Sigmoid colon (tissue), 7 donors: ENCODE measurements at places on chromosomes 12 and 14. TPM values are rescaled to one million over a fixed set of nuclear protein-coding genes. Genes with fewer than 3 reads are reported as not detected.

GRCh38 chr14:95059126-95059525 lies 98.2 kb downstream of the DICER1 start:
- H3K4me3 ChIP-seq, result no peak overlapping the region
- H3K27me3 ChIP-seq, result no peaks in the 10 kb centered on the region
- H3K36me3 ChIP-seq, result no peaks in the 10 kb centered on the region
- peak; percentile 10 for DNase-seq
- H3K4me1 ChIP-seq, result peaks cover 5% of the 10 kb centered on the region

GRCh38 chr12:109523071-109523470 lies 45.6 kb downstream of the UBE3B start:
- H3K36me3 ChIP-seq, result peaks cover 28% of the 10 kb centered on the region
- no peak for DNase-seq
- no peaks in the 10 kb centered on the region for H3K27me3 ChIP-seq
- no peaks in the 10 kb centered on the region for H3K4me1 ChIP-seq
- H3K27ac ChIP-seq, result no peak overlapping the region

DNA sequence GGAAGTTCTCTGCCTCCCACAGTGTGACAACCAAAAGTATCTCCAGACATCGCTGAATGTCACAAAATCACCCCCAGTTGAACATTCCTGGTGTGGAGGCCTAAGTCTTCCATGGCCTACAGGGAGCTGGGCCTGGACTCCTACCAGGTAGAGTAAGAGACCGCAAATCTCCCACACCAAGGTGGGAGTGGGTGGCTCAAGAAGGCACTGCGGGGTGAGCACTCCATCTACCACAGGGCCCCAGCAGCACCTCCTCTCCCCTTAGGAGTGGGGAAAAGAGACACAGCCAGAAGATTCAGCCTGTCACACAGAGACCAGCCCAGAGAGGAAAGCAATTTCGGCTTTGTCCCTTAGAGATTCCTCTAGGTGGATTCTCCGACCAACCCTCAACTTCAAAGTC lies 25.5 kb downstream of the LRTM2 start:
- H3K4me3 ChIP-seq, result no peak overlapping the region
- no peak overlapping the region for H3K27ac ChIP-seq
- H3K4me1 ChIP-seq, result no peaks in the 10 kb centered on the region
- peak; percentile 26 for DNase-seq
- H3K36me3 ChIP-seq, result no peaks in the 10 kb centered on the region
- no peaks in the 10 kb centered on the region for H3K27me3 ChIP-seq

DNA sequence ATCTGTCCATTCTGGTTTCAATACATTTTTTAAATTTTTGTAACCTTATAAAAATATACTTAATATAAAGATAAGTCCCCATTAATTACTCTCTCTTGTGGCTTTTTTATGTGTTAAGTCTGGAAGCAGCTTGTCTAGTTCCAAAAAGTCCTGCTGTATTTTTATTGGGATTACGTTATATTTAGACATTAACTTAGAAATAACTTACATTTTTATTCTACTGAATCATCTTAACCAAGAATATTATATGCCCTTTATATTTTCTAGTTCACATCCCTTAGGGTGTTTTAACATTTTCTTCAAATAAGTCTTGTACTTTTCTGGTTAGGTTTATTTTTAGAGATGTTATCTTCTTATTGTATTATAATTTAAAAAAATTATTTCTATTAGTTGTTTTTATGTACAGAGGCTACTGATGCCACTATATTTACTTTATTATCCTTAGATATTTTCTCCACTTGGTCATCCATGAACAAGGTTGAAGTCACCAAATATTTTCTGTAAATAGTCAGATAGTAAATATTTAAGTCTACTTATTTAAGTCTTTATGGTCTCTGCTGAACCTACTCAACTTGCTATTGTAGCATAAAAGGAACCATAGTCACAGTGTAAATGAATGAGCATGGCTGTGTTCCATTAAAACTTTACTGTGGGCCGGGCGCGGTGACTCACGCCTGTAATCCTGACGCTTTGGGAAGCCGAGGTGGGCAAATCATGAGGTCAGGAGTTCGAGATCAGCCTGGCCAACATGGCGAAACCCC lies 132.4 kb upstream of the NEDD1 start:
- H3K4me3 ChIP-seq, result no peak overlapping the region
- no peak for DNase-seq
- H3K27ac ChIP-seq, result no peak overlapping the region
- H3K36me3 ChIP-seq, result no peaks in the 10 kb centered on the region

- no peak for DNase-seq
- H3K27me3 ChIP-seq, result no peaks in the 10 kb centered on the region
- no peak overlapping the region for H3K4me3 ChIP-seq
- H3K36me3 ChIP-seq, result no peaks in the 10 kb centered on the region
These were observed 73.8 kb downstream of the PRKCH start for GRCh38 chr14:61395115-61395725.

- no peak overlapping the region for H3K4me3 ChIP-seq
- no peak overlapping the region for H3K27ac ChIP-seq
- no peak for DNase-seq
- H3K27me3 ChIP-seq, result no peaks in the 10 kb centered on the region
These were observed 63.7 kb downstream of the ETV6 start for GRCh38 chr12:11713202-11713601.

DNA sequence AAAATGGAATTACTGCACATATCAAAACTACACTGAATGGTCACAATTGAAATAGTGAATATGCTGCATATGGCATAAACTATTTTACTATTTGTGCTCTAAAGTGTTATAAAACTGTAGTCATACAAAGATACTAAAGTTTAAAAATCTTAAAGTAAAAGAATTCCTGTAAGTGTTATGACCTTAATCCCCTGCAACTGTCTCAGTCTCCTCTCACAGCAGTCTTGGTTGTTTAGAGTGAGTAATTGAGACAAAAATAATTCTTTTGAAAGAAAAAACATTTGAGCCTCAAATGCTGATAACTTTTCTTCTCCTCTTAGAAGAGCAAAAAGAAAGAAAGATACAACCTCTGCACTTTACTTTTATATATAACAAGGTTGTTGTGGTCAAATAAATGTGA lies 99.9 kb downstream of the SYT1 start:
- H3K4me1 ChIP-seq, result no peaks in the 10 kb centered on the region
- H3K36me3 ChIP-seq, result no peaks in the 10 kb centered on the region
- H3K27ac ChIP-seq, result no peak overlapping the region
- DNase-seq, result no peak
- no peak overlapping the region for H3K4me3 ChIP-seq

DNA sequence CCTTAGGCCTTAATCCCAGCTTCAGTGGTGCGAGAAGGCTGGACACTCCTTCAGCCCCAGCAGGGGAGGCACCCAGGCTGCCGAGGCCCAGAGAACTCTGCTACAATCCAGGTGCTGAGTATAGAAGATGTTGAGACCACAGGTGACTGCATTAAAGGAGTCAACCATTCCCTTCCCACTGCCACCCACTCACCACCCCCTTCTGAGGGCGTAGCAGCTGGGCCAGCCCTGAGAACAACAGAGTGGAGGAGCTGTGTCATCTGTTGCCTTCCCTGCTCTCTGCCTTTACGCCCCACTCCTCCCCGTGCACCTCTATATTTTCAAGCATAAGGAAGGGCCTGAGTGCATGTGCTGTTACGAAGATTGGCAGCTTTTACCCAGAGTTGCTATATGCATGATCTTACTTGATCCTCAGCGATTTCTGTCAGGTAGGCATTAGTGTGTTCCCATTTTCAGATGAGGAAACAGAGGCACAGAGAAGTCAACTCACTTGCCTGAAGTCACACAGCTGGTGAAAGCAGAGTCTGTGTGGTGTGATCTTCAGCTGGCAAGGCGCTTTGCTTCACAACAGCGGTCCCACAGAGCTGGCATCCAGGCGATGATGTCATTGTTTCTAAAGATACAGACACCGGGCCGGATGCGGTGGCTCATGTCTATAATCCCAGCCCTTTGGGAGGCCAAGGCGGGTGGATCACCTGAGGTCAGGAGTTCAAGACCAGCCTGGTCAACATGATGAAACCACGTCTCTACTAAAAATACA lies 46.7 kb downstream of the RIN3 start:
- H3K4me3 ChIP-seq, result no peak overlapping the region
- no peak overlapping the region for H3K27ac ChIP-seq
- H3K36me3 ChIP-seq, result no peaks in the 10 kb centered on the region

DNA sequence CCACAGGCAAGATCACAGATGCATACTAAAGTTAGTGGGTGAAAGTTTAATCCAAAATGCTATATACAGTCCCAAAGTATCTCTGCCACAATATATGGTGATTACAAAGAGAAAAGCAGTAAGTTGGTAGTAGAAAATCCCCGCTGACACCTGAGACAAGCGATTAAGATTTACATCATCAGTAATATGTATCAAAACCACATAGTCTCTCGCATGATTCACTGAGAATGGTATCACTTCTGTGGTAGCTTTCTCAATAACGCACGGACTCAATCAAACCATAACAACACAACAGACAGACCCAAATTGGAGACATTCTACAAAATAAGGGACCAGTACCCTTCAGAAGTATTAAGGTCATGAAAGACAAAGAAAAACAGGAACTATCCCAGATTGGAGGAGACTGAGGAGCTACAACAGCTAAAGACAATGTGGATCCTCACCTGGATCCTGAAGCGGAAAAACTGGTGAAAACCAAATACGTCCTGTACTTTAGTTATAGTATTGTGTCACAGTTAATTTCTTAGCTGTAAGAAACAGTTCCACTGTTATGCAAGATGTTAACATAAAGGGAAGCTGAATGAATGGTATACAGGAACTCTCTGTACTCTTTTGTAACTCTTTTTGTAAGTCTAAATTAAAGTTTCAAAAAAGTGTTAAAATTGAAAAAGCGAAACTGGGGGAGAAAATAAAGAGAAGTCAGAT lies 51.0 kb downstream of the SPTLC2 start:
- H3K4me1 ChIP-seq, result no peaks in the 10 kb centered on the region
- H3K36me3 ChIP-seq, result no peaks in the 10 kb centered on the region
- no peak for DNase-seq
- H3K27ac ChIP-seq, result no peak overlapping the region

GRCh38 chr12:52180971-52181628 lies 10.7 kb downstream of the KRT80 start:
- H3K27ac ChIP-seq, result no peak overlapping the region
- no peaks in the 10 kb centered on the region for H3K27me3 ChIP-seq
- peaks cover 24% of the 10 kb centered on the region for H3K4me1 ChIP-seq
- H3K4me3 ChIP-seq, result no peak overlapping the region

DNA sequence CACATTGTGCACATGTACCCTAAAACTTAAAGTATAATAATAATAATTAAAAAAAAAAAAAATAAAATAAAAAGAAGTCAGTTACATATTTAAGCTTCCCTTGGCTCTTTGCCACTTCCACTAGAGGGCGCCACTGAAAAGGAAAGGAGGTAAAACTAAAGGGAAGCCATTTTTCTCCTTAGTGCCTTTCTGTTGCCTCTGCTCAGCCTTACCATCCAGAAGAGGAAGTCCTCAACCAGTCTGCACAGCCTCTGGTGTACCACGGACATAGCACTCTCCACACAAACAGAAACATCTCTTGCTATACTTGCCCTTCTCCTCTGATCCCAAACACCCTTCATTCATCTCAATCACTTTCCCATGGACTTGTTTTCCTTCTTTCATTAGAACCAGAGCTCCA lies 169.0 kb upstream of the EEA1 start:
- no peaks in the 10 kb centered on the region for H3K36me3 ChIP-seq
- H3K4me3 ChIP-seq, result no peak overlapping the region
- H3K27ac ChIP-seq, result no peak overlapping the region

- H3K4me3 ChIP-seq, result no peak overlapping the region
- peaks cover 11% of the 10 kb centered on the region for H3K4me1 ChIP-seq
- H3K27me3 ChIP-seq, result no peaks in the 10 kb centered on the region
- no peaks in the 10 kb centered on the region for H3K36me3 ChIP-seq
These were observed 76.3 kb upstream of the PSMC1 start for GRCh38 chr14:90179809-90180779.

DNA sequence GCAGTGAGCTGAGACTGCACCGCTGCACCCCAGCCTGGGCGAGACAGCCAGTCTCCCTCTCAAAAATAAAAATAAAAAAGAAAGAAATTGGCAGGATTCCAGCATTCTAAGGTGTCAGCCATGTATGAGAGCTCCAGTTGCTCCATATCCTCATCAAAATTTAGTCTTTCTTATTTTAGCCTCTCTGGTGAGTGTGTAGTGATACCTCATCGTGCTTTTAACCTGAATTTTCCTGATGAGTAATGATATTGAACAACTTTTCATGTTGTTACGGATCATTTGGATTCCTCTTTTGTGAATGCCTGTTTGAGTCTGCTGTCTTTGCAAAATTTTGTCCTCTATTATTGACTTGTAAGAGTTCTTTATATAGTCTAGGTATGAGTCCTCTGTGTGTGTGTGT lies 28.5 kb downstream of the CCDC60 start:
- no peak overlapping the region for H3K4me3 ChIP-seq
- H3K27me3 ChIP-seq, result no peaks in the 10 kb centered on the region
- H3K36me3 ChIP-seq, result no peaks in the 10 kb centered on the region
- DNase-seq, result no peak
- H3K27ac ChIP-seq, result no peak overlapping the region

- no peak for DNase-seq
- no peak overlapping the region for H3K27ac ChIP-seq
- no peaks in the 10 kb centered on the region for H3K36me3 ChIP-seq
- H3K4me1 ChIP-seq, result peaks cover 23% of the 10 kb centered on the region
These were observed 10.1 kb downstream of the GSG1 start for GRCh38 chr12:13093191-13093847.

GRCh38 chr12:115243933-115244628 lies 560.1 kb upstream of the TBX3 start:
- H3K27me3 ChIP-seq, result no peaks in the 10 kb centered on the region
- no peak for DNase-seq
- H3K36me3 ChIP-seq, result no peaks in the 10 kb centered on the region
- H3K4me1 ChIP-seq, result no peaks in the 10 kb centered on the region
- no peak overlapping the region for H3K27ac ChIP-seq
- no peak overlapping the region for H3K4me3 ChIP-seq

- peaks cover 56% of the 10 kb centered on the region for H3K4me1 ChIP-seq
- no peaks in the 10 kb centered on the region for H3K27me3 ChIP-seq
- no peak for DNase-seq
- H3K27ac ChIP-seq, result peak overlapping the region; percentile 77
- H3K36me3 ChIP-seq, result no peaks in the 10 kb centered on the region
- H3K4me3 ChIP-seq, result no peak overlapping the region
These were observed 67.8 kb downstream of the CHGA start for GRCh38 chr14:92990456-92991430.

- DNase-seq, result no peak
- H3K36me3 ChIP-seq, result no peaks in the 10 kb centered on the region
- no peaks in the 10 kb centered on the region for H3K4me1 ChIP-seq
These were observed 39.7 kb downstream of the SLC8A3 start for GRCh38 chr14:70148911-70149595.

KLHDC1 gene
- 19.1 TPM for total RNA-seq

FAM181A gene
- not detected for total RNA-seq

NOS1 gene
- 1.6 TPM for total RNA-seq

LPAR5 gene
- 0.28 TPM for total RNA-seq

ASB2 gene
- total RNA-seq, result 178 TPM

P2RX7 gene
- total RNA-seq, result 4.8 TPM

PLD4 gene
- 0.71 TPM for total RNA-seq

NEUROD4 gene
- not detected for total RNA-seq

ADCY6 gene
- 28.5 TPM for total RNA-seq
